Stimulated activated CD4-positive, alpha-beta T cell treated with anti-CD3 and anti-CD28 coated beads, Interleukin-12 subunit alpha, Interleukin-12 subunit beta, amount 100 ng/mL, for 48 hours (primary cell): ENCODE measurements at places on chromosomes 7 and 10.

DNA sequence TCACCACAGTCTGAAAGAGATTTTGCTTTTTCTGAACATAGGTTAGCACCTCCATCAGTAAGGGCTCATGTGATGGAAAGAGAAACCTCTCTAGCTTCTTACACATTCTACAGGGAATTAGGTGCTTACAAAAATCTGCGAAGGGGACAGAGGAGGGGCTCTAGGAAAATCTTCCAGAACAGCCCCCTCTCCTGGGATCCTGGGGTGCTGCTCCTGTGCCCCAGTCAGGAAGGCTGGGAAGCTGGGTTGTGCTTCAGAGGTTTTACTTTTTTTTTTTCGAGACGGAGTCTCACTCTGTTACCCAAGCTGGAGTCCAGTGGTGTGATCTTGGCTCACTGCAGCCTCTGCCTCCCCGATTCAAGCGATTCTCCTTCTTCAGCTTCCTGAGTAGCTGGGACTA, 7.5 kb upstream of the FAM171A1 start:
- no peak for DNase-seq

GRCh38 chr10:107986571-107986970, 822.1 kb upstream of the SORCS1 start:
- DNase-seq, result no peak

DNA sequence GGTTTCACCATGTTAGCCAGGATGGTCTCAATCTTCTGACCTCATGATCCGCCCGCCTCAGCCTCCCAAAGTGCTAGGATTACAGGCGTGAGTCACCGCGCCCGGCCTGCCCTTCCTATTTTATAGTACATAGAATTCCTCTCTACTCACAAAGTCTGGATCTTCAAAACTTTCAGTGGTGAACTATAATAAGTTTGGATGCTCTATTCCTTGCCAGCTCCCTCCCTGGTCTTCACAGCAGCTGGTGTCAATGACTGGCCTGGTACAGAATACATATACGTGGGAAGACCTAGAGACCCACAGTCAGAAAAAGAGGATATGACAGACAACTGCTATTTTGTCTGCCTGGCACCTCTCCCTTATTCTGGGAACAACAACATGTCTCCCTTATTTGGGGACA, 40.8 kb downstream of the ARHGAP12 start:
- no peak for DNase-seq

- peak; percentile 16 for DNase-seq
These were observed 659 bp downstream of the OPTN start for GRCh38 chr10:13100349-13101294.

- no peak for DNase-seq
These were observed 89.8 kb upstream of the PPP2R2D start for GRCh38 chr10:131810805-131811629.

GRCh38 chr10:119502209-119502608, 40.3 kb downstream of the RGS10 start:
- DNase-seq, result peak; percentile 76

- no peak for DNase-seq
These were observed 146.8 kb upstream of the PRKCQ start for GRCh38 chr10:6726924-6727323.

DNA sequence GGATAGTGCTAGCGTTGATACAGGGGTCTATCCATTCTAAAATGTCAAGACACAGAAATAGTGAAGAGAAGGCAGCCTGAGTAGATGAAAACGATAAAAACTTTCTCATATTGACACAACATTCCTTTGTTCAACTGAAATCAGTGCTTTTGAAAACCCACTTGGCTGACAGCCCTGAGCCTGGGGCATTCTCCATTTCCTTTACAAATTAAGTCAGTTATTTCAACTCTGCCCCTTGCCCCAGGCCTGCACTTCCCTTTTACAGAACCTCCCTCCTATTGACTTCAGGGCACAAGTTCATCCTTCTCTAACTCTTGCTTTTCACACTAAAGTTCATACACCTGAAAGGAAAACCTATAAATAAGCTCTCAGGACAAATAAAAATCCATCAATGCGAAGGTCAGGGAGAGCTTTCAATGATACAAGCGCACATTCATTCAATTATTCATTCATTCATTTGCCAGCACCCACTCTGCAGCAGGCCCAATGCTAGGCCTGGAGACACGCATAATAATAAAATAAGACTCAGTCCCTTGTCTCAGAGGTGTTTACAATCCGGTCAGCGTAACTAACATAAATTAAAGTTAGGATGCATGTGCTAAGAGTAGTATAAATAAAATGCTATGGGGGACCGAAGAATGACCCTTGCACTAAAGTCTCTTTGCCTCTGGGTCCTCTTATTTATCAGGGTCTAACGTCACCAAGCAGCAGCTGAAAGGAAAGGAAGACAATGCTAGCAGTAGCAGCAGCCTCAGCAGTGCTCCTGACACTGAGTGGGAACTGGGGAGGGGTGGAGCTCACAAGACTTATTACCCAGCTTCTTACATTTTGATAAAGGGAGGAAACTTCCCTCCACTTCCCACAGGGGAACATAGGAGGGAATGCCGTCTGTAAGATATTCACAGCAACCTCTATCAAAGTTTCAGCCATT, 134.8 kb downstream of the PDE1C start:
- no peak for DNase-seq

- DNase-seq, result no peak
These were observed 31.8 kb upstream of the RET start for GRCh38 chr10:43044961-43045621.

- no peak for DNase-seq
These were observed 64.9 kb downstream of the PPP1R9A start for GRCh38 chr7:94972296-94972695.

DNA sequence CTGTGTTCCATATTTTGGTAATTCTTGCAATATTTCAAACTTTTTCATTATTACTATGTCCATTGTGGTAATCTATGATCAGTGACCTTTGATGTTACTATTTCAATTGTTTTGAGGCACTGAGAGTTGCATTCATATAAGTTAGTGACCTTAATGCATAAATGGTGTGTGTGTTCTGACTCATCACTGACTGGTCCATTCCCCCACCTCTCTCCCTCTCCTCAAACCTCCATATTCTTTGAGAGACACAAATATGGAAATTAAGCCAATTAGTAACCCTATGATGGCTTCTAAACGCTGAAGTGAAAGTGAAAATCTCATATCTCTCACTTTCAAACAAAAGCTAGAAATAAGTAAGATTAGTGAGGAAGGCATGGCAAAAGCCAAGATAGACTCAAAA, 739.6 kb downstream of the CCSER2 start:
- DNase-seq, result no peak

DNA sequence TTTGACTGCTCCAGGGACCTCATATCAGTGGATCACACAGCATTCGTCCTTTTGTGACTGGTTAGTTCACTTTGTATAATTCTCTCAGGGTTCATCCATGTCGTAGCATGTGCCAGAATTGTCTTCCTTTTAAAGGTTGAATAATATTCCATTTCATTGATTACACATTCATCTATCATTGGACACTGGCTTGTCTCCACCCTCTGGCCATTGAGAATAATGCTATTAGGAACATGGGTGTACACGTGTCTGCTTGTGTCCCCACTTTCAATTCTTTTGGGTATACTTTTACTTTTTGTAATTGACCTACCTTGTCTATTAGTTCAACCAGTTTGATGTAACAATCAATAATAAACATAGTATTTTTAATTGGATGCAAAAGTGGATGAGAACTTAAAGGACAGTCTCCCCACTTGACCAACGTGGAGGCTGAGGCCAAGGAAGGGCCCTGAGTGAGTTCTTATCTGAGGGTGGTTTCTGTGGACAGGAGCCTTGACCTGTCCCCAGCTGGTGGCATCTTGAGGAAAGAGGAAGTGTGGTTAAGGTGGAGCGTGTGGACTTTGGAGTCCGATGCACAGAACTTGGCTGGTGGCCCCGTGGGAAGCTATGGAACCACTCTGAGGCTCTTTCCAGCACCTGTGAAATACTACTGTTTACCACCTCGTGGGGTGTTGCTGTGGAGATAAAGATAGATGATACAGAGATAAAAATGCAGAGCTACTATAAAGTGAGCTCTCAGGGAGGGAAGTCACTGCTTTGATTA, 16.6 kb downstream of the WDFY4 start:
- DNase-seq, result no peak

GRCh38 chr10:62654966-62655336, 149.6 kb upstream of the ADO start:
- no peak for DNase-seq
